GM04503 (cell line): ENCODE measurements at places on chromosomes 12 and 14.

GRCh38 chr14:65770681-65771080 is 358.2 kb downstream of the FUT8 start:
- no peak for DNase-seq

- DNase-seq = no peak
Measured at GRCh38 chr12:76030341-76031080, 1.1 kb downstream of the PHLDA1 start.

DNA sequence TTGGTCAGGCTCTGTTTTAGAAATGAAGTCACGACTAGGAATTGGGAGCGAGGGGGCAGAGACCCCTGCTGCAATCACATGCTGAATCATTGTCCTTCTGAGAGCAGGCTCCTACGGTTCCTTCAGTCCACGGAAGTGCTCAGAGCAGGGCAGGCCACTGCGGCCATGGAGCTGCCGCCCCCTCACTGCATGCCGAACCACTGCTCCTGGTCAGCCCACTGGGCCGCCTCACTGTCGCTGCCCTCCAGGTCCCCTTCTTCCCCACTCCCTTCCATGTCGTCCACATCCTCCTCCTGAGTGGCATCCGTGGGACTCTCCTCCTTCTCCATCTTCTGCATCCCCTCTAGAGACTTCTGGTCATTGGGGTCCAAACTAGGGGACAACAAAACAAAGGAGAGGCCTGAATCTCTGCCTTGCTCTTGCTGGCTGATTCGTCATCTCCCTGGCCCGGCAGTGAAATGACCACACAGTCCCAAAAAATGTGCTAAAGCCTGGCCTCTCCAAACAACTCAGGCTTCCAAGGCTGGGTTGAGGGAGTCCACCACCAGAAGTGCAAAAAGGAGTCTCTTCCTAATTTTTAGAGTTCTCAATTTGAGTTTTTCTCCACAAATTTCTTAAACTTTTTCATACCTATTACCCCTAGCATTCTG is 29.4 kb downstream of the ANAPC7 start:
- no peak for DNase-seq

DNA sequence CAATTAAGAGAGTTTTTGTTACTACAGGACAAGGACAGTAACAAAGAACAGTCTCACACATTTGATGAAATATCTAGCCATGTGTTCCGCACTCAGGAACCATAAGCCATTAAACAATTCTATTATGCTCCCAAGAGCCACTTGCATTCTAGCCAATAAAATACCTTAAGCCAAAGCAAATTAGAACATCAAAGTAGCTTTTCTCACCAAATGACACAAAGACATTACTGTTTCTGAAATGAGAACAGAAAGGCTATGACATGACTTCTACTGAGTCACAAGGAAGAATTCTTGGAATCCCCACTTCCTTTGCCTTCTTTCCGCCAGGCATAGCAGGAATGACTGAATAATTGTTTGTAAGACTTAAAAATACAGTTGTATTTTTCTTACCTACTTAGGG is 445.8 kb downstream of the ATP23 start:
- DNase-seq = no peak

DNA sequence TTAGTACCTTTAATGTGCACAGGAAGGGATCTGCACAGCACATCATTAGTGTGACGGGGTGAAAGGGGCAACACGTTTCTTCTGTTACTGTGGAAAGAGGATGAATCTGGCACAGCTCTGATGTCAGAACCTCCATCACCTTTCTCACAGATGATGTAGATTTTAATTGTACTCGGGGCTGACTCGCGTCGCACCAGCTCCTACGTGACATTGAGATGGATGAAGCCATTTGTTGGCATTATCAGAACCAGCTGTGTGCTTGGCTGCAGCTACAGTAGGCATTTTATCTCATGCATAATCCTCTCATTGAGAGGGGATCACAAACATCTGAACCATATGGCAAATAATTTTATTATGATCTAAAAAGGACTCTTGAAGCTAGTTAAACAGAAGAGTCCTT is 173.6 kb downstream of the PDZRN4 start:
- no peak for DNase-seq

DNA sequence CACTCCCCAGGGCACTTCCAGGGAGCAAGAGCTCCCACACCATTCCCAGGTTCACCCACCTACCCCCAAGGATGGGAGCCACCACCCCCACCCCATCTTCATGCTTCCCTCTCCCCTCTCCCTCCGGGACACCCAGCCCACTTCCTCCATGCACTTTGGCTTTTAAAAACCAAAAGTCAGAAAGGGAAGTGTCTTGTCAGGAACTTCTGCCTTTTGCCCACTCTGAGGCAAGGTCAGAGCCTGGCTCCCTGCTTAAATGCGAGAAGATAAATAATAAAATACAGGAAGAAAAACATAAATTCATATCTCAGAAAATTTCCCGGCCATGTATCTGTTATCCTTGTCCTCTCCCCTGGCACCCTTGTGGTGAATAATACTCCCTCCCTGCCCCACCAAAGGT is 81.6 kb downstream of the PTGER2 start:
- no peak for DNase-seq

GRCh38 chr12:62716866-62717525 is 218.0 kb downstream of the PPM1H start:
- DNase-seq = no peak

DNA sequence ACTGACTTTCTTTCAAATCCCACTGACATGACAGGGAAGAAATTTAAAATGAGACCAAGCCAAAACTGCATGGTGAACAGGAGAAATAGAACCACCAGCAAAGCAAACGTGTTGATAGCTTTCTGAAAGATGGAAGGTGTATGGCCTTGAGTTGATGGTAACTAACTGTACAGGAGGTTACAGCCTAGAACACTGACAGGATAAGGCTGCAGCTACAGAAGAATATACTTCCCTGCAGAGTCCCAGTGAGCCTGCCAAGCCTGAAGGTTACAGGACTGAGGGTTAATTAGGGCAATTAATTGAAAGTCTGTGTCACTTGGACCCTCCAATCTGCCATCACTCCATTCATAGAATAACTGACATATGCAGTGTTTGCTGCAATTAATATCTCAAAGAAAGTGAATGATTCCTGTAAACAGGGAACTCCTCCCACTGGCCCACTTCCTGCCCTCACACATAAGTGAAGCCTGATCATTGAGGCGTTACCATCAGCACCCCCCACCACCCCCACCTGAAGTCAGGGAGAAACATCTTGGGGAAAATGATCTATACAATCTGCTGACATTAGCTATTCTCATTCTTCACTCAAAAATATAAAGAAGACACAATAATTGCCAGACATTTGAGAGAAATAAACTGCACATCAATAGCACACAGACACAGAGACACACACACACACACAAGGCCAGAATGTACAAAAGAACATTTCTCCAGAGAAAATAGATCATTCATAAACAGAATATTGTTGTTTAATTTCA is 73.4 kb downstream of the GTF2A1 start:
- DNase-seq = no peak

GRCh38 chr12:124795081-124795948 is 68.3 kb downstream of the SCARB1 start:
- DNase-seq = no peak

- no peak for DNase-seq
Measured at GRCh38 chr12:70176290-70176689, 66.9 kb upstream of the CNOT2 start.

DNA sequence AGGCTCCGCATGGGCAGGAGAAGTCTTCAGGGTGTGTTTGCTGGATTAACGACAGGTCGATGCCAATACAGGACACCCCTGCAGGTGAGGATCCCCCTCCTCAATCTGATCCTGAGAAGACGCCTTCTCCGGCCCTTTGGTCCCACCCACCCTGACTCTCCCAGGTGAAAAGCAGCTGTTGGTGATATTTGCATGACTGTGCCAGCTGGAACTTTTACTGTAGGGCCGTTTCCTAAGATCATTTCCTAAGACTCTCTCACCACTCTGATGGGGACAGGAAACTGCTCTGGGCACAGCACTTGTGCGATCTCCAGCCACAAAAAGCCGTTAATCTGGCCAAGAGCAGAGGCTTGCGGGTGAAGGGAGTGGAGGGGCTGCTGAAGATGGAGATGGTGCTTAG is 16.8 kb upstream of the EIF5 start:
- DNase-seq = no peak

DNA sequence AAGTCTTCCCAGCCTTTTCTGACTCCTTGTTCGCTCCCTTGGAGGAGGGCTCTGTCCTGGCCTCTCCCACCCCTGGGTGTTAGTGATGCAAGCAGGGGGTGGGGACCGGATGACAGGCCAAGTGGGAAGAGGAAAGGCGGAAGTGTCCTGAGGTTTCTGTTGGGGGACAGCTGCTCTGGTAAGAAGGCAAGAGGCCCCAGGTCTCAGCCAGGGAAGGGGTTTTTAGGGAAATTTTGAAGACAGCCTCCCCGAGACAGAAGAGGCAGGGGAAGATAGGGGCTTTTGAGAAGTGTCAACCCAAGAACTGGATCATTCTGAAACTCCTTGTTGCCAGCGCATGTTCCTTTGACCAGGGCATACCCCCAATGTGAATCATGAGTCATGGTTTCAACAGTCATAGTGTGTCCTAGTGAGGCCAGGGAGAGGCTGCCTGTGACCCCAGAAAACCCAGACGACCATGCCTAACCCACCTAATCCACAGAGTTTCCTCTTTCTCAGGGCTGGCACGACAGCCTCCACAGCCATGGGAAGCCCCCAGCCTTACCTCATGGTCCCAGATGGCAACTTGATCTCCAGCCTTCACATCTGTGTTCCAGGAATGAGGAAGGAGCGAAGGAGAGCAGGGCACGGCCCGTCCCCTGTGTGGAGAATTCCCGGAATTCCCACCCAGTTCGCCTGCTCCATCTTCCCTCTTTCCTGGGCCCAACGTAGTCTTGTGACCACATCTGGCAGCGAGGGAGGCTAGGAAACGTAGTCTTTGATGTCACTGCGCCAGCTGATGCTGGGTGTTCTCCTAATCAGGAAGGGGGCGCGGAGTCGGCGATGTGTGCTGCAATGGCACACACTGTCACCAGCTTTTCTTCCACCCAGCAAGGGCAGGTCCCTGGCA is 4.9 kb upstream of the GPR132 start:
- no peak for DNase-seq

DNA sequence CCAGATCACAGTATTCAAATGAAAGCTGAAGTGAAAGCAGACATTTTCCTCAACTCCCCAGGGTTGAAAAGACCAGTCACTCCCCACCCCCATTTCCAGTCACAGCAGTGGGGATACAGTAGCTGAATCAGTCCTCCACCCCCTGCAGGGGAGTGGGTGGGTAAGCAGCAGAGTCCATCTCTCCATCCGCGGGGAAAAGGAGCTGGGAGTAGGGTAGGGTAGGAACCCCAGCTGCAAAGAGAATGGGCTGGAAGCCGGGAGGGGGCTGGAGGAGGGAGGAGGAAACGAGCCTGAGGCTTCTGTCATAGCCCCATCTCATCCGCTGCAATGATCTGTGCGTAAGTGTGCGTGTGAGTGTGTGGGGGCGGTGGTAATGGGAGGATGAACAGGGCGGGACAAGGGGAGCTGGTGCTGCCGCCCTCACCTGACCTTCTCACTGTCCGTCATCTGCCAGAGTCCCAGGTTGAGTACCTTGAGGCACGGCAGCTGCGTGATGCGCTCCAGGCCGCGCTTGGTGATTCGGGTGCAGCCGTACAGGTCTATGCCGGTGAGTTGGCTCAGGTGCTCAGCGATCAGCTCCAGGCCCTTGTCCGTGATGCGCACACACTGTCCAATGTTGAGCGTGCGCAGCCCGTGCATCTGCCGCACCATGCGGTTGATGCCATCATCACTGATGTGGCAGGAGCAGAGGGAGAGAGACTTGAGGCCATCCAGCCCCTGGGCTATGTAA is 1.8 kb downstream of the FBXL14 start:
- no peak for DNase-seq

- no peak for DNase-seq
Measured at GRCh38 chr14:64726585-64726890, 22.3 kb downstream of the PLEKHG3 start.

- DNase-seq = no peak
Measured at GRCh38 chr14:73788701-73789551, 62.7 kb upstream of the PTGR2 start.

GRCh38 chr14:85041618-85042017 is 488.3 kb upstream of the FLRT2 start:
- DNase-seq = no peak

DNA sequence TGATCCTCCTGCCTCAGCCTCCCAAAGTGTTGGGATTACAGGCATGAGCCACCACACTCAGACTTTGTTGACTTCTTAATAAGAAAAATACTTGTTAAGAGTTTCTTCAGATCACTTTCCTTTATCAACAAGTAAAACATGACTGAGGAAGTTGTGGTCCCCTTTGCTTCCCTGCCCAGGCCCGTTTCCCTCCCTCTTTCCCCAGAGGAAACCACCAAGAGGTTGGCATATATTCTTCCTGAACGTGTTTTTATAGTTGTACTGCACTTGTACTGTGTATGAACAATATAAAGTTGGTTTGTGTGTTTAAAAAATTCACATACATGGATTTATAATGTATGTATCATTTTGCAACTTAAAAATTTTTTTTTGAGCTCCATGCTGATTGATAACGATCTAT is 28.4 kb downstream of the PTPN11 start:
- no peak for DNase-seq

DNA sequence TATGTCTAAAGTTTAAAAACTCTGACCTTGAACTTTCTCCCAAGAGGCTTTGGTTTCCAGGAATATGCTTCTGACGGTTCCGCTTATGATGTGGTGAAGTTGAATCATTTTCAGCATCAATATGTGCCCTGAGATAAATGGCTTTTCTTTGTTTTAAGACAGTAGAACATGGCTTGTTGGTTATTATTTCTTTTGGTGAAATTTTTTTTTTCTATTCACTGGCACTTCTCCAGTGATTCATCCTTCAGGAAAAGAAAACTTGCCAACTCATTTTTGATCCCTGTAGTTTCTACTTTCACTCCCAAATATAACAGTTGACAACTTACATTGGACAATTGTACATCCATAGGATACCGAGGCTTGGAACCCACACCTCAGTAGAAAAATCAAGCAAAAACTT is 1301.2 kb upstream of the FLRT2 start:
- DNase-seq = no peak

DNA sequence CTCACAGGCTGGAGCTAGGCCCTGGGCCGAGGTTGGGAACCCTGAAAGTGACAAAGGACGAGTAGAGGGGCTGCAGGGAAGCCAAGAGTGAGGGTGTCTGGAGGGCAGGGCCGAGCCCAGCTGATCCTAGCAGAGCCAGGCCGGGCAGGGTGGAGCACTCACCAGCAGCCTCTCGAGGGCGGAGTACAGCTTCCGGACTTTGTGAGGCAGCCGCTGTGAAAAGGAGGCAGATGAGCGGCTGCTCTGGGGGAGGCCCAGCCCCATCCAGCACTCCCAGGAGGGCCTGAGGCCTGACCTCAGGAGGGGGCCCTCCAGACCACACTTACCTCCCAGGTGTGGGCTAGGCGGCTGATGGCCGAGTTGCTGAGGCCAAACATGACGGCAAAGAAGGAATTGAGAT is 14.7 kb upstream of the ENDOU start:
- DNase-seq = no peak

GRCh38 chr12:77406219-77406905 is 341.0 kb upstream of the E2F7 start:
- no peak for DNase-seq
